ENCODE measurements at places on chromosomes 1 and 21.

- no peak for DNase-seq
Observed at GRCh38 chr1:192916021-192916420, 107.2 kb downstream of the RGS2 start.

DNA sequence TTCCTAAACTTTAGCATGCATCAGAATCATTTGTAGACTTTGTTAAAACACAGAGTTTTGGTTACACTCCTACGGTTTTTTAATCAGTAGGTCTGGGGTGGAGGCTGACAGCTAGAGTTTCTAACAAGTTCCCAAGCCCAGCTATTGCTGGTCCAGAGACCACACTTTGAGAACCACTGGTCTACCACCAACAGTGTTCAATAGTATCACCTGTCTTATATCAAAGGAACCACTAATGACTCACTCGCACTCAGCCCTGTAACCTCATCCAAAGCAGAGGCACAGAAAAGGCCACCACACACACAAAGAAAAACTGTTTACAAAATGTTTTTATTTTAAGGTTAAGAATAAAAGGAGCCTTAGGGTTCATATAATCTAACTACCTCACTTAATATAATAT, 68.7 kb downstream of the HIVEP3 start:
- no peak for DNase-seq

DNA sequence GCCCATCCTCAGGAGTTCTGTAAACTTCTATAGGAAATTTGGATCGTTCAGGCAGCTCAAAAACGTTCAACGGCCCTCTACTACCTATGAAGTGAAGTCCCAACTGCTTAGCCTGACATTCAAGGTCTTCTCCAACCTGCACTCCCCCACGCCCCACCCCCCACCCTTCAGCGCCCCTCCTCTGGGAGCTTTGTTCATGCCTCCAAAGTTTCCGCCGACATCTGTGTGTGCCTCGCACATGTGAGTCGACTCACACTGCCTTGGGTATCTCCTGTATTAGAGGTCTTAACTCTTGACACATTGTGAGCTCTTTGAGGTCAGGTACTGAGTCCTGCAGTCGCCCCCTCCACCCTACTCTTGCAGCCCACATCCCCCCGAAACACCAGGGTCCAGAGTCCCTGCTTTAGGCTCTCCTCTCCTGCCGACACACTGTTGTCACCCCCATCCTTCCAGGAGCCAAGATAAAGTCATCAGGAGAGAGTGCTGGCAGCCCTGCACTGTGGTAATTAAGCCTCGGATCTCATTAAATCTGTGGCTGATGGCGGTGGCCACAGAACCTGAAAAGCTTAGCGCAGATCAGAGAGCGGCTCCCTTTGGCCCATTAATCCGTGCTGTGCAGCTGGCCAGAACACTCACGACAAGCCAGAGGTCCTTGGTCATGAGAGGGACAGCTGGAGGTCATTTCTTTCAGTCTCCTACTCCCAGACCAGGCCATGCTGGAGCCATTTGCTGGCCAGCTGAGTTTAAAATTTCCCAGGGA, 1.4 kb upstream of the PAFAH2 start:
- no peak for DNase-seq

DNA sequence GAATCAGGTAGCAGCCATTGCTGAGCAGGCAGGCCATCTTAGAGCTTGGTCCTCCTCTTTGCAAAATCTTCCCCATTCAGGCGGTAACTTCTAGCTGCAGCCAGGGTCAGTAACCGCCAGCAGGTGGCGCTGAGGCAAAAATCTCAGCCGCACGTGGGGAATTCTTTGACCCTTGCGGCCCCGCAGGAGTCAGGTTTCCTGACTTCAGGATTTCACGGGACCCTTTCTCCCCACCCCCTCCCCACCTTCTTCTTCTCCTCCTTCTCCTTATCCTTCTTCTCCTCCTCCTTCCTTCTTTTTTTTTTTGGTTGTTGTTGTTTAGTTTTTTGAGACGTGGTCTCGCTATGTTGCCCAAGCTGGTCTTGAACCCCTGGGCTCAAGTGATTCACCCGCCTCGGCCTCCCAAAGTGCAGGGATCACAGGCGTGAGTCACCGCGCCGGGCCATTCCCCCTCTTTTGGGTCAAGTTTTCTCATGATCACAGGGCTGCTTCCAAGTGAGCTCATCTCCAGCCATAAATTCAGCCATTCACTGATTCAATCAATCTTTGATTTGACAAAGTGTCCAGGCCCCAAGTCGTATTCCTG, 33.4 kb upstream of the TENT5B start:
- peak; percentile 54 for DNase-seq

GRCh38 chr1:203512517-203512847, 18.5 kb downstream of the OPTC start:
- DNase-seq = no peak

GRCh38 chr1:72066431-72066830, 215.9 kb downstream of the NEGR1 start:
- peak; percentile 39 for DNase-seq

DNA sequence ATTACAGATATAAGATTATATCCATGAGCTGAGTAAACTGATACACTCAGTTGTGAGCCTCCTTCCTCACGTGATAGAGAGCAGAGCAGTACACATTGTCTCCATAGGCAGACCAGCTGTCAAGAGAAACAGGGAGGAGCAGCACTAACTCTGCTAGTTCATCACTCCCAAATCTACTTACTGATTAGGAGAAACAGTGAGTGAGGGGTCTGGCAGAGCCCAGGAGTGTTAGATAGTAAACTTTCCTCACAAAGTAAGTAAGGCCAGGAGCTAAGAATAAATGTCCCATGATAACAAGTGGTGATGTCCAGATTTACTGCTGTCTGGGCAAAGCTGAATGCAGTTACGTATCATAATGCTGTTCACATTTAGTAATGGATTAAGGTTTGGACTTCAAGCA, 168.6 kb upstream of the KCNK2 start:
- no peak for DNase-seq

GRCh38 chr1:112528076-112528475, 19.3 kb downstream of the WNT2B start:
- DNase-seq = peak; percentile 80

DNA sequence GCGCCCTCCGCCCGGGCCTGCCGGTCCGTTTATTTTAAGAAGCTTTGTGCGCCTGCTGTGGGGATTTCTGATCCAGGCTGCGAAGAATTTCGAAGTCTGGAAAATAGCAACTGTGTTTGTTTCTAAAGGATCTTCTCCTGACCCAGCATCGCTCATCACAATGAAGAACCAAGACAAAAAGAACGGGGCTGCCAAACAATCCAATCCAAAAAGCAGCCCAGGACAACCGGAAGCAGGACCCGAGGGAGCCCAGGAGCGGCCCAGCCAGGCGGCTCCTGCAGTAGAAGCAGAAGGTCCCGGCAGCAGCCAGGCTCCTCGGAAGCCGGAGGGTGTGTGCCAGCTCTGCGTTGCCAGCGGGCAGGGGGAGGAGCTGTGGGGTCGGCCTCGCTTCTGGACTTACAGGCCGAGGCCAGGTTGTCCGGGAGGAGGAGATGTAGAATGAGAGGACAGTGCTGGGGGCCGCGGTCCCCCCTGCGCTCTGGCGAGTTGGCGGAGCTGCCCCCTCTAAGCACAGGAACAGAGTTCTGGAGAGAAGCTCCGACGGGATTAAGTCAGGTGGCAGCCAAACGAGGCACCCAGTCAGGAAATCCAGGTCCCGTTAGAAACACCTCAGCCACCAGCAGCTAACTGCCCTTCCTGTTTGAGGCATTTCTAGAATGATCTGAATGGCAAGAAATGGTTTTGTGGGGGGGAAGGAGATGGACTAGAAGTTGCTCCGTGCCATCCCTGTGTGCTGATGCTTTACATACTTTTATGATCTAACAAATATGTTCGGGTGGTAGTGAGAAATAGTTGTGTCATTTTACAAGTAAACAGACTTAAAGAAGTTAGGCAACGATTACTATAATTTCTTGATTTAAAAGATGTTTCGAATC, 948 bp downstream of the TXLNA start:
- DNase-seq = peak; percentile 46

GRCh38 chr1:115282807-115283208, 55.2 kb downstream of the NGF start:
- no peak for DNase-seq
